ENCODE measurements at places on chromosomes 7 and 10.

DNA sequence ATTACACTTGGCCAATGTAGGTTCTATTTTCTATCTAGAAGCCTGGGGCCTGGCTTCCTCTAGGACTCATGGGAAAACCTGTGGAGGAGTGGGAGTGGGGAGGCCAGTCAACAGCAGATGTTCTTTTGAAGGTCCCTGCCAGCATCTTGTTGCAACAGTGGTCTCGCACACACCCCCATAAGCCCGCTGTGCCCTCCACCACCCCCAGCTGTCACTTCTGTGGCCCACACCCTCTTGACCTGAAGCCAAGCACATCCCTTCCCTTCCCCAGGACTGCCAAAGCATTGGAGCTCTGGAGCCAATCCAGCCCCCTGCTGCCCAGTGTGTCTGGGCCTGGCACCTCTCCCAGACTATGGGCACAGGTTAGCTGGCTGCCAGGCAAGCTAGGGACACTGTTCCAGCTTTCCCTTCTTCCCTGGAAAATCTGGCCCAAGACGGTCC is 1.9 kb upstream of the STX1A start:
- DNase-seq, result no peak

DNA sequence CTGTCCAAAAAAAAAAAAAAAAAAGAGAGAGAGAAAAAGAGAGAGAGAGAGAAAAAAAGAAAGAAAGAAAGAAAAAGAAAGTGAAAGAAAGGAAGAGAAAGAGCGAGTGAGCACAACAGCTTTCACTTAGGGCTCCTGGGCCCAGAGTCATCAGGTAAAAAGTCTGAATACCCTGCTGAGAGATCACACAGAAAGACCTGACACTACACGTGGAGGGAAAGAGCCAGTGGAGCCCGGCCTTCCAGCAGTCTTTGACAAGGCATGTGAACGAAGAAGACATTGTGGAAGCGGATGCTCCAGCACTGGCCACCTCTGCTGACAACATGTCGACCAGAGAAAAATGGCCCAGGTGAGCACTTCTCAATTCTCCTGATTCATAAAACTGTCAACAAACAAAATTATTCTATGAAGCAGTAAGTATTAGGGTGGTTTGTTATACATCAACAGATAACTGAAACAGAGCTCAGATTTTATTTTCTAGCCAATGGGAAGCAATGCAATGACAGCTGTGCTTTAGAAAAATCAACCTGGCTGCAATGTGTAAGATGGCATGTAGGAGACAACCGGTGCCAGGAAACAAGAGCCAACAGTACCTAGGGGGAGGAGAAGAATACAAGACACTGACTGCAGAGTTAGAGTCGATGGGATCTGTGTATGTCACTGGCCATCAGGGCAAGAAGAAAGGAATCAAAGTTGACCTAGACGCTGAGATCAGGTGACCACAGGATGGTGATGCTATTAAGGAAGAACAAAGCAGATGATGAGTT is 4.4 kb downstream of the RNF216 start:
- DNase-seq, result no peak

GRCh38 chr10:96890172-96890513 is 58.0 kb downstream of the LCOR start:
- no peak for DNase-seq

DNA sequence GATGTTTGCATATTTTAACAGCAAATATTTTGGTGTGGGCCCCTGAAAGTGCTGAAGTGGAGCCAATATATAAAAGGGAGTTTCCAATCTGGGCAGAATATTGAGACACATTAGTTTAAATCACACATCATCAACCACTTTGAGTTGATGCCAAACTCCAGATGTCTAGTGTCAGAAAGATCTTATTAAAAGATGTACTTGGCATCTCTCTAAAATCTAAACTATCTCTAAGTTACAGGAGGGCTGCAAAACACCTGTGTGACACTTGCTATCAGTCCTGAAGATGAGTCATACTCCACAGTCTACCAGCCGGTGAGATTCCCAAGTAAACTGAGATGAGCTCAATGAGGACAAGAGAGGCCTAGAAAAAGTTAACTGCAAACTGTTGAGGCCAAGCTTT is 11.4 kb downstream of the JAZF1 start:
- DNase-seq, result no peak

- DNase-seq, result no peak
These were observed 98.6 kb upstream of the RPA3 start for GRCh38 chr7:7816816-7817536.

DNA sequence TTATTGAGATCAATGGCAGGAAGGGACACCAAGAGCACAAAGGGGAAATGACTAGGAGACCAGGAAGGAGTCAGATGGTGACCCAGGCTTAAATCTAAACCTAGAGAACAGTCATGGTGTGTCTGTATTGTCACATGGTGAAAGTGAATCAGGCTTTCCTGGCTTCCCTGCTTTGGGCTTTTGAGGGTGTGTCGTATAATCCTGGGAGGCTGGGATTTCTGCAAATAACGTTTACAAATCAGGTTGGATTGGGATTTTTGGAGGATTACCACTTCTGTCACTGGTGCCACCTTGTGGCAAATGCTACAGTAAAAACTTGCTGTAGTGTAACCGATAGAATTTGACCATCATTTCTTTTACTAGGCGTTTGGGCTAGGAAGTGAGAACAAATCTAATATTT is 502.6 kb downstream of the NRG3 start:
- no peak for DNase-seq

GRCh38 chr7:617614-618538 is 98.2 kb upstream of the PDGFA start:
- DNase-seq, result no peak

DNA sequence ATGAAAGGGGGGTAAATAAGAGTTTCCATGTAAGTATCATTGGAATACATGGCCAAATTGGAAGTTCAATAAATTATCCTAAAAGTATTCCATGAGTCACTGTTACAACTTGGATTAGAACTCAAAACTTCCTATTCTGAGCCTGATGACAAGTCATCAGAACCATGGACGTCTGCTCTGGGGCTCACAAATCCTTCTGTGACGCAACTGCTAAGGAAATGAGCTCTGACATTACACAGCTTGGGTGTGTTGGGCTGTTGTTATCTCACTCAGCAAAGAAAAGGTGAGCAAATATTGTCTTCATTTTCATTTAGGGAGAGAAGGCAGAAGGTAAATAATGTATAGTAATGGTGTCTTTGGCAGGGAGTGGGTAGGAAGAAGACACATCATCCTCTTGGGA is 214.8 kb upstream of the ADO start:
- no peak for DNase-seq

- DNase-seq, result no peak
These were observed 89.5 kb upstream of the CCNY start for GRCh38 chr10:35246770-35247343.

DNA sequence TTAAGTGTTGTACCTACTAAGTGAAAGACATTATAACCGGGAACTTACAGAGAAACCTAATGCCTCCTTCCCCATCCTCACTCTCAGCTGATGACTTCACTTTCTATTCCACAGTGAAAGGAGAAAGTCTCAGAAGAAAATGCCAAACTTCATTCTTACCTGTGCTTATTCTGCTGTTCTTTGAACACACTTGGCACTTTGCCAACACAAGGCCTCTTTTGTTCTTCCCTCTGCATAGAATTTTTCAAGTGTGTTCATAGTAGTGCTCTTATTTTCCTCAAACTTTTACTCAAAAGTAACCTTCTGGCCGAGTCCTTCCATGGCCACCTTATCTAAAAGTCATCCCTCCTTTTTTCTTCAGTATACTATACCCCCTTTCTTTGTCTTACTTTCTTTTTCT is 59.4 kb upstream of the ETV1 start:
- no peak for DNase-seq

DNA sequence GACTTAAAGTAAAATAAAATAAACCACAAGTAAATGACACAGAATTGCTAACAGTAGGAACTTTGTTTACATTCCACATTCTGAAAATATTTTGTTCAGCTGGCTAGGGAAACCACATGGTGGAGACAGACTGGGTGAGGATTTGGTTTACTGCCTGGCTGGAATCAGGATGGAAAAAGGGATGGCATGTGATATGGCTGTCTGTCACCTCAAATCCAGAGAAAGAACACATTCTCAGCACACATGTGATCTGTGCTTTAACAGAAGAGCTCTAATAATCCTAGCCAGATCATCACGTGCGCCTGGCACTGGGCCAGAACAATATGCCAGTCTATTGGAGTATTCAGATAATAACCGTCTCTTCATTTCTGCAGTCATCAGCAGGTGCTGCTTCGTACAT is 90.9 kb upstream of the PIP4K2A start:
- DNase-seq, result no peak

GRCh38 chr10:102557569-102557968 is 53.8 kb downstream of the SUFU start:
- no peak for DNase-seq

GRCh38 chr10:88565072-88565471 is 18.0 kb downstream of the RNLS start:
- DNase-seq, result no peak

DNA sequence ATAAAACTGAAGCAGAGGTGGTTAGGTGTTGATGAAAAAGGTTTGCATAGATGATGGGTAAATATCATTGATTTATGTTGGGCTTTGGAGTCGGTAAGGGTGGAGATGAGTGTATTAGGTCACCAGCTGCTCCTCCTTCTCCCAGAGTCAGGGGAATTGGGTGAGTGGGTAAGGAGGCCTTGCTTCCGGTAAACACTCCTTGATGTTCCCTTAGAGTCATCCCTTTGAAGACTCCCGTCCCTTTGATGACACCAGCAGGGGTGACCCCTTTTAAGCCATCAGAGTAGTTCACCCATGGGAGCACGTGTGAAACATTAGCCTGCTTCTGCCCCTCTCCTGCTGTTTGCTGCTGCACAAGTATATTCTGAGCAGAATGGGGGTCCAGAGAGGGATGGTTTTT is 92.2 kb upstream of the DKK1 start:
- DNase-seq, result no peak

DNA sequence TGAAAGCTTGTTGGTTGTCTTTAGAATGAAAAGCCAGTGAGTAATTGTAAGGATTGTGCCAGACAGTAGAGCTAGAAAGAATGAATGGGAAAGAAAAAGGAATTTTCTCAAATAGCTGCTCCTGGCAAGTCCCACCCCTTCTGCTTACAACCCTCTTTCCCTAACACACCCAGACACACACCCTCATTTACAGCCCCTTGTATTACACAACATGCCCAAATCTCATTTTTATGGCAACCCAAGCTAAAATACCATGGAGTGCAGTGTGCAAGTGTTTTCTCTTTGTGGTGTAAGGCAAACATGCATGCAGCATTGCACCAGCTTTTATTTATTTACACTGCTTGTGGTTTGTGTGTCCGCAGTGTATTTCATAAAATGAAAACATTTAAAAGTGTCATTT is 1.5 kb downstream of the PRKAR2B start:
- no peak for DNase-seq

DNA sequence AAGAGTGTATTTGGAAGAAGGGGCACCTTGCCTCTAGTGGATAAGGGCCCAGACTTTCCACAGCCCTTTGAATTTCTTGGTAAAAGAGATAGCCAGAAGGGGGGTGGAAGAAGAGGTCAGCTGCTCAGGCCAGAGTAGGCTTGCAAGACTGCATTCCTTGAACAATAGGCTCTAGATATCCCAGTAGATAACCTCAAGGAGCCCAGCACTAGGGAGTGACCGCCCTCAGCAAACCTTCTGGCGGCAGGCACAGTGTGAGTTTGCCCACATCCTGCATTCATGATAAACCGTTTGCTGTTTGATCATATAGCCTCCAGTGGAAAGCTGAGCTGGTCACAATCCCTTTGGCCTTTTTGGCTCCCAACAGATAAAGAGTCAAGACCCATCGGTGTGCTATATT is 70.5 kb downstream of the NPY start:
- DNase-seq, result no peak

Data from esophagus squamous epithelium (tissue), 5 donors.